Activated CD8-positive, alpha-beta memory T cell treated with anti-CD3 and anti-CD28 coated beads for 1 hour (primary cell): ENCODE measurements at places on chromosomes 7 and 10.

- no peak for DNase-seq
Observed at GRCh38 chr7:42574685-42575084, 337.2 kb downstream of the C7orf25 start.

GRCh38 chr10:99534450-99534938 lies 1.8 kb downstream of the NKX2-3 start:
- no peak for DNase-seq

DNA sequence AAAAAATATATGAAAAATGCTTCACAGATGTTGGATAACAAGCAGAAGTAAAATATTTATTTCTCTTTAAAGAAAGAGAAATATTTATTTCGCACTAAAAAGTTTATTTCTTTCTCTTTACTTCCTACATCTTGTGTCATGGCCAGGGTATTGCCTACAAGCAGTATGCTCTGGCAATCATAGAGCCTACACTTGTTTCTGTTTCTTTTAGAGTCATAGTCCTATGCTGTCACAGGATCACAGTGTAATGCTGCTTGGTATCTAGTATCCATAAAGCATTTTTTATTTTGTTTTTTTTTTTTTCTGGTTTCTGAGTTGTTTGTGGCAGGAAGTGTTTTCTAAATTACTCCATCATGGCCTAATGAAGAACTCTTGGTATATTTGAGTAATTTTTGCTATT lies 116.0 kb downstream of the ATRNL1 start:
- no peak for DNase-seq

- DNase-seq, result no peak
Observed at GRCh38 chr10:63930584-63930983, 409.4 kb downstream of the REEP3 start.

- no peak for DNase-seq
Observed at GRCh38 chr7:130513447-130513846, 21.6 kb downstream of the MEST start.

- DNase-seq, result no peak
Observed at GRCh38 chr7:94149789-94150545, 145.8 kb upstream of the BET1 start.

GRCh38 chr7:82294382-82294784 lies 149.2 kb downstream of the CACNA2D1 start:
- DNase-seq, result no peak

- no peak for DNase-seq
Observed at GRCh38 chr7:22864855-22865601, 42.4 kb upstream of the TOMM7 start.

DNA sequence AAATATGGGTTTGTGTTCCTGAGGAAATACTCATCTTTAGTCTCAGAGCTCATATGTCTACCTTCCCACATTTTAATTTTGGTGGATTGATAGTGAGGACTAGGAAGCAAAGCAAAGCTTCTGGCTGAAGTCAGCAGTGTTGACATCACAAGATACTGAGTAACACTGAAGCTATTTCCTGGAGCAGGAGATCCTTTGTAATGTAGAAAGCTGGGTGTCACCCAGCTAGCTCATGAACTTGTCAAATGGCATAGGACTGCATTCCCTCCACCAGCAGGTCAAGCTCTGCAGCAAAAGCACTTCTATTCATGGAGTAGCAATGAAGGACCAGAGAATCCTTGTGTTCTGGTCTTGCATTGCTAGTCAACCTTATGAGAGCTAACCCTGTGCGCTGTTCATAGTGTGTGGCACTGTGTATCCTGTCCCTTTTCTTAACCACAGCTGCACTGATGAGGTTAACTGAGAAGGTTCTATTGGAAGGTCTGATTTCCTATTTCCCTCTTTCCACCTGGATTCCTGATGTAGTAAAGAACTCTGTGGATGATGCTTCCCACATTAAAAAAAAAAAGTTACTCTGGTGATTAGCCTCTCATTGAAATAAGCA lies 94.8 kb upstream of the ZNF804B start:
- DNase-seq, result no peak

DNA sequence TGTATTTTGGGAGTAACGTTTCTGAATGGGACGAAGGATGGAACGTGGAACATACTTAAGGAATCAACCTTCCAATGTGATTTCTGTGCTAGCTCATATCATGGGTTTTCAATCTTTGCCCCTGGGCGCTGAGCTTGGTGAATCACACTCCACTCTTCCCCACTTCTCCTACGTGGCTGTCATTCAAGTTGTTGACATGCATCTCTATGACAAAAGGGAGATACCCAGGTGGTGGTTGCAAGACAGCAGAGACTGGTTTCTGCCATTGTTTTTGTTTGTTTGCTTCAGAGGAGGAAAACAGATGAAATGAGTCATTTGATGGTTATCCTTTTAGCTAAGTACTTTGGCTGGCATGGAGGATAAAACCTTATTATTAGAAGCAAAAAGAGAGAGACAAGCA lies 573.9 kb downstream of the GATA3 start:
- no peak for DNase-seq

- DNase-seq, result no peak
Observed at GRCh38 chr10:13095929-13096328, 4.0 kb upstream of the OPTN start.

DNA sequence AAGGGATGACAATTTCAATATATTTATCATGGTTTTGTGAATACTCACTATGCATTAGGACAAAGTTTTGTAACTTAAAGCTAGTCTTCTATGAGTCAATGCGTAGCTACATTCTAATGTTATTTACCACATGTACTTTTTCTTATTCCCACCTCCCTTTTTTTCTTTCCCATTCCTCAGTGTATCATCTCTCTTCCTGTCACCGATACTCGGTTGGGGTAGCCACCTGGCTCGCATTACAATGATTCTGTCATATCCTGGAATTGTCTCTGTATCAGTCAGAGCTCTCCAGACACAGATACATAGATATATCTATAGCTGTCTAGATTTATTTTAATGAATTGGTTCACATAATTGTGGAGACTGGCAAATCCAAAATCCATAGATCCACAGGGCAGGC lies 9.8 kb upstream of the RALA start:
- DNase-seq, result no peak

DNA sequence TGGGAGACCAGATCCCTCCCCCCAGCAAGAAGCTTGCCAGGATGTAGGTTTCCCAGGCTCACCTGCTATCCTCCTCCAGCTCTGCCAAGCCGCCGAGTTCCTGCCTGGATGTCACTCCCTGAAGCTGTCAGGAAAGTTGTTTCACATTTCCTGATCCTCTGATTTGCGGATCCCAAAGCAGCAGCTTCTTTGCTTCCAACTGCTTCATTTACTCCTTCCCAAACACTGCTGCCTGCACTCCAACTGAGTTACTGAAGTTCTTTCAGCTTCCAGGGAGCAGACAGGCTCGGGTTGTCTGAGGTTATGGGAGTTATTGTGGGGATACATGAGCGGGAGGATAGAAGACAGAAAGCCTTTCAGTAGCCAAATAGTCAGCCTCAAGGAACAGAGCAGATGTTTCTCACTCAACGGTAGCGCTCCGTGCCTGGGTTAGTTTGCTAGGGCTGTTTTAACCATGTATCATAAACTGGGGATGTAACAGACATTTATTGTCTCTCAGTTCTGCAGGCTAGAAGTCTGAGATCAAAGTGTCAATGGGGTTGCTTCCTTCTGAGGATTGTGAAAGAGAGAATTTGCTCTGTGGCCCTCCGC lies 516.0 kb downstream of the REEP3 start:
- DNase-seq, result no peak

DNA sequence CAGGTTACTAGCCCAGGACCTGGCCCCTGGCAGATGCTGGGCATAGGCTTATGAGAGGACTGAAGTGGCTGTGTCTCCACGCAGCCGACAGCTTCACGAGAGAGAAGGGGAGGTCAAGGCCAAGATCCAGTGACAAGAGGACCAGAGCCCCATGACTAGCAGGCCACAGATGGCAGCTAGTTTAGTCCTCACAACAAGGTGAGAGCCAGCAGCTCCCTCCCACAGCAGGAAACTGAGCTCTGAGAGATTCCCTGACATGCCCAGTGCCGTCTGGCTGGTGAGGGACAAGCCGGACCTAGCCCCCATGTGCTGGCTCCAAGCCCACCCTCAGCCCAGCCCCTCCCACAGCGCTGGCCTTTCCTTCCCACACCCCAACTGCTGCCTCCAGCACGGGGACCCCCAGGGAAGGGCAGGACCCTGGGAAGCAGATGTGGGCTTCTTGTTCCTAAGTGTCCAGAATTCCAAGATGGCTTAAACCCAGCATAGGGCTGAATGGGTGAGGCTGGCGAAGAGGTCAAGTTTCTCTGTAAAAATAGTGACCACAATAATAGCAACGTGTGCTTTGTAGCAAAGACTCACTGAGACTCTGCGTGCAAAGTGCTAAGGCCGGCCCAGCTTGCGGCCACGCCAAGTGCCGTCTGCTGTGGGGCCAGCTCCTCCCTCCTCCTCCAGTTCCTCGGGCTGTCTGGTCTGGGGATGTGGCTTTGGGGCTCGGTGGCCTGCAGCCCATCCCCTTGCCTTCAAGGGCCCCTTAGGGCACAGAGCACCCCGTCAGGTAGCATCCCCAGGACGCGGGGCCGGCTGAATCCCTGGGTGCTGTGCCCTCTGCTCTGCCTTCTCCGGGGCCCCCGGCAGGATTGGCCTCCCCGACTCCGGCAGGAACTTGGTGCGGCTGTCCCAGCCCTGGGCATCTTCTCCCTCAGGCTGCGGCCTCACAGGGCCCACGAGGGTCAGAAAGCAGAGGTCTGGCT lies 7.8 kb upstream of the FAM20C start:
- no peak for DNase-seq

DNA sequence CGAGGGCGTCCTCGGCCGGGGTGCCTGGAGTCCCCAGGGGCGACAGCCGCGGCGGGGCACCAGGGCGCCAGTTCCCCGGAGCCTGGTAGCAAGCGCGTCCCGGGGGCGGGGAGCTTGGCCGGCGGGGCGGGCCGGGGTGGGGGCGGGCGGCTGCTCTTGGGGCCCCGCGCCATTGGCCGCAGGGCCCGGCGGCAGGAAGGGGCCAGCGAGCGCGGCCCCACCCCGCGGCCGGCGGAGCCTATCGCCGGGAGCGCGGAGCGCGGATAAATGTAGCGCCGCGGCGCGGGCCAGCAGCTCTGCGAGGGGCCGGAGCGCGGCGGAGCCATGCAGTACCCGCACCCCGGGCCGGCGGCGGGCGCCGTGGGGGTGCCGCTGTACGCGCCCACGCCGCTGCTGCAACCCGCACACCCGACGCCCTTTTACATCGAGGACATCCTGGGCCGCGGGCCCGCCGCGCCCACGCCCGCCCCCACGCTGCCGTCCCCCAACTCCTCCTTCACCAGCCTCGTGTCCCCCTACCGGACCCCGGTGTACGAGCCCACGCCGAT lies at the start of gene HHEX:
Gene HHEX (plus strand): TSS at position 293 of the 548 bp plus-strand sequence. CDS start 32 bp downstream, at position 325.
- DNase-seq, result no peak

DNA sequence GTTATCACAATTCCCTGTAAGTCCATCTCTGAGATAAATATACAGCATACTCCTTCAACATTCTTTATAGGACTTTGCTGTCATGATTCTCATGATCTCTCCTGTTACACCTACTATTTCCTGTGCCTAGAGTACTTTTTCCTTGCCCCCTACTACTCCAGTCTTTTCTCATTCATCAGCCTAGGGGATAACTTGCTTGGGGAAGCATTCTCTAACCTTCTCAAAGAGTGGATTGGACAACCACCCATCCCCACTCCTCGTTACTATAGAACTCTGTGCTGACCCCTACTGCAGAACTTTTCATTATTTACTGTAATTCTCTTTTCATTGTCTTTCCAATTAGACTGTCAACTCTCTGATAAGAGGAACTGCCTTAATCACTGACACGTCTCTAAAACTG lies 57.4 kb upstream of the TFEC start:
- DNase-seq, result no peak

- no peak for DNase-seq
Observed at GRCh38 chr10:87895430-87895829, 32.0 kb downstream of the PTEN start.

DNA sequence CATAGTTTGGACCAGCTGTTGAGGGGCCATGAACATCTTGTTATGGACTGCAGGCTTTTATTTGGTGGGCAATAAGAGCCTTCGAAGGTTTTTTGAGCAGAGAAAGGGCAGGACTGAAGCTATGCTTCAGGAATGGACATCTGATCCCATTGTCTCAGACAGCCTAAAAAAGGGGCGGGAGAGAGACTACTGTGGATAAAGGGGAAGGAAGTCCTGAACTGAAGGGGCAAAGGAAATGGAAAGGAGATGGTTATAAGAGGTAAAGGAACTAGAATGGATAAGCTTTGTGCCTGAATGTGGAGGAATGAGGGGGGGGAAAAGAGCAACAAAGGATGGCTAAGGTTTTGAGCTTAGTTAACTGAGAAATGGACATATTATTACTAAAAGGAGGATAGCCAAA lies 172.5 kb downstream of the SKAP2 start:
- DNase-seq, result no peak

GRCh38 chr7:124364283-124364682 lies 331.4 kb upstream of the TMEM229A start:
- no peak for DNase-seq

GRCh38 chr10:76388321-76389023 lies 957.0 kb downstream of the LRMDA start:
- DNase-seq, result no peak

DNA sequence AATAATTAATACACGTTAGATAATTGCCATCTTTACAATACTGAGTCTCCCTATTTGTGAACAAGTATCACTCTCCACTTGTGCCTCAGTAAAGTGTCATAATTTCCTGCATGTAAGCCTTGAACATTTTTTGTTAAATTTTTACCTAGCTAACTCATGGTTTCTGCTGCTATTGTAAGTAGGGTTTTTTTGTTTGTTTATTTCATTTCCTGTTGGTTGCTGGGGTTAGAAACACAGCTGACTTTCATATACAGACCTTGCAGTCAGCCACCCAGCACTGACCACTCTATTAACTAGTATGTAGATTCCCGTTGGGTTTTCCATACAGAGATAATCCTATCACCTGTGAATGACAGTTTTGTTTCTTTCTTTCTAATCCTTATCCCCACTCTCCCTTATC lies 133.3 kb downstream of the MPP7 start:
- no peak for DNase-seq

DNA sequence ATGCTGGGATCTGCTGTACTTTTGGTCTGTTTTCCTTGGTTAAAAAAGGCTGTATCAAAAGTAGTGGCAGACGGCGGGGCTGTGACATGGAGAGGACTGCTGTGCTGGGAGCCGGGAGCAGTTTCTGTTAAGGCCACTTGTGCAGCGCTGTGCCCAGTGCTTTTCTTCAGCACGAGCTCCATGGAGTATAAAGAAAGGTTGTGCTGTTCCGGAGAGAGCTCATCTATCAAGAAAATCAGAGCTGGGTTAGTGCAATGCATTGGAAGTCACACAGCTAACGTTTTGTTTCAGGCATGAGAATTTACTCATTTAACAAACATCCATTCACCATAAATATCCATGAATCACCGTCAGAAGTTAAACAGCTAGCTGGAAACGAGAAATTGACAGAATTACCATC lies 62.0 kb downstream of the KIAA1549 start:
- DNase-seq, result no peak

DNA sequence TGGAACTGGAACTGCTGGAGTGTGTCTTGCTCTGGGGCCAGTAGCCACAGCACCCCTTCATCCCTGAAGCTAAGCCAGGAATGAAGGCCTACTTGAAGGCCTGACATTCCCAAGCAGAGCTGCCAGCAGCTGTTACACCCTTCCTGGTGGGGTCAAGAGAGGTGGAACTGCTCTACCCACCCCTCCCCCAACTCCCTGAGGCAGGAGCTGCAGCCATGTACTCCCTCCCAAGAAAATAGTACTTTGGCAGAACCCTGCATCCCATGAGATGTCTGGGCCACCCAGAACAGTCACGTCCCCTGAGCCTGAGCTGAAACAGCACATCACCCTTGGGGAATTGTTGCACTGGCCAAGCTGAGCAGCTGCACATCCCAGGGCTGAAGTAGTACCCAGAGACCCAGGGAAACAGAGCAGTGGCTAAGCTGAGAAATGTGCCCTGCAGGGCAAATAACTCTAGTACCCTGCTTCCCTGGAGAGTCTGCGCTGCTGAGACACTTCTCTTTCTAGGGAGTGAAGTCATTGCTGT lies 63.4 kb upstream of the PLA2G12B start:
- DNase-seq, result no peak
